ENCODE measurements at places on chromosomes 13 and 19.
A peak's percentile ranks its signal among the peaks of the same experiment; 100 is the strongest.

DNA sequence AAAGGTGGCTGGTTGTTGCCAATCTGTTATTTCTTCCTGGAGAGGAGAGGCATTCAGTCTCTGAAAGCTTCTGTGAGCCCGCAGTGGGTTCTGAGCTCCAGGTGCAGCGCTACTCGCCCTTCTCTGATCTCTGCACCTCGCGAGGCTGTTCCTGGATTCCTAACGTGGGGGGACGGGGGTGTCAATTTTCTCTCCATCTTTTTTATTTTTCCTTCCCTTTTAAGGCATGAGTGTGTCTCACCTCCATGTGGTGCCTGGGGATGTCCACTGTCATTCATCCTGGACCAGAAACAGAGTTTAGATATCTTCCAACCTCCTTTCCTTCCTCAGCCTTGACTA is 626 bp downstream of the ZNF233 start:
- no peak for DNase-seq

DNA sequence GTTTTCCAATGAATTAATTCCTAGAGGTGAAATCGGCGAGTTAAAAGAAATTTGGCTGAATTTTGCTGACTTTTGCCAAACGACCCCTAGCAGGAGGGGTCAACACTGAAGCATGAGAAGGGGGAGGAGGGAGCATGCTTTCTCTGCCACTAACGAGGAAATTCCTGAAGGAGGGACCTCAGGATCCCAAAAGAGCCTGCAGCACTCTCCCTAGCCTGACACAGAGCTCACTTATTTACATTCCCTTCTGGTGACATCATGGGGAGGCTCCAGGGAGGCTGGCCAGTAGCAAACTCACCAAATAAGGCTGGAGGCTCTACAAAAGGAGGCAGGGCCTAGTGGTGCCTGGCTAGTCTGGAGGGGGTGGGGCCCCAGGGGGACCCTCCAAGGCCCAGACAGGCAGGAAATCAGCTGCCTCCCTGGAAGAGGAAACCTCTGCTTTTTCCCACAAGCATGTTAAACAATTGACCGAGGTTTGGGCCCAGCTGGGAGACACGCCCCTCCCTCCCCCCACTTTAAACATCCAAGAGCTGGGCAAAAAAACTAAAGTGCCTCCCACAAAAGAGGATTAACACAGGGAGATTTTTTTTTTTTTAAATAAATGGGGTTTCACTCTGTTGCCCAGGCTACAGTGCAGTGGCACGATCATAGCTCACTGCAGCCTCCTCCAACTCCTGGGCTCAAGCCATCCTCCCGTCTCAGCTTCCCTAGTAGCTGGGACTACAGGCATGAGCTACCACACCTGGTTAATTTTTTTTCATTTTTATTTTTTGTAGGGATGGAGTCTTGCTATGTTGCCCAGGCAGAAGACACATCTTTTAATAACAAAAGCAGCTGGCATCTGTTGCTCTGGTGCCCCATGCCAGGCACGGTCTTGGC is 2.1 kb downstream of the DAPK3 start:
- DNase-seq: peak; percentile 91

DNA sequence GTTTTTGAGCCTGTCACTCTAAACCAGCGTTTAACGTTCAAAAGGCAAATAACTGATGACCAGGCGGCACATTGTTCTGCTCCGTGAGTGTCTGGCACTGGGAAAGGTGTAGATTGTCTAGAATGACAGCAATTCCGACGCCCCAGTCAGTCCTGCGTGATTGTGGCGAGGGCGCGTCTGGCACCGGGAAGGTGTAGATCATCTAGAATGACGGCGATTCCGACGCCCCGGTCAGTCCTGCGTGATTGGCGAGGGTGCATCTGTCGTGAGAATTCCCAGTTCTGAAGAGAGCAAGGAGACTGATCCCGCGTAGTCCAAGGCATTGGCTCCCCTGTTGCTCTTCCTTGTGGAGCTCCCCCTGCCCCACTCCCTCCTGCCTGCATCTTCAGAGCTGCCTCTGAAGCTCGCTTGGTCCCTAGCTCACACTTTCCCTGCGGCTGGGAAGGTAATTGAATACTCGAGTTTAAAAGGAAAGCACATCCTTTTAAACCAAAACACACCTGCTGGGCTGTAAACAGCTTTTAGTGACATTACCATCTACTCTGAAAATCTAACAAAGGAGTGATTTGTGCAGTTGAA is 26.1 kb upstream of the NDUFS7 start:
- DNase-seq: no peak

DNA sequence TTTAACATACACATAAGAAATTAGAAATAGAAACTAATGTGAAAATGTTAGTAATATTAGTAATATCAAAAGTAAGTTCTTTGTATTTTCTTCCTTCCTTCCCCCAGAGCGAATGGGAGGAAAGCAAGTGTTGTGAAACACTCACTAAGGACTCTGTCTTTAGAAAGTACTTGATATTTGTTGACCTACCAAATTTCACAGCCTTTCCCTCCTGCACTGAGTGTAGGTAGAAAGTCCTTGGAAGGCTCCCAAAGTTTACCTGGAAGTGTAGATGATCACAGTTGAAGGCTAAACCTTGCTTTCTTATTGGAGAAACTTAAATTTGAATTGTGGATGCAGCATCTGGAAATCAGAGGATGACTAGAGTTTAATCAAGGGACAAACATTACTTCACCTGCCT is 1459.5 kb upstream of the SPRY2 start:
- no peak for DNase-seq

- DNase-seq: no peak
These were observed 128.7 kb downstream of the LIG4 start for GRCh38 chr13:108086678-108087077.
